ENCODE measurements at places on chromosomes 2 and 18.
A peak's percentile ranks its signal among the peaks of the same experiment; 100 is the strongest.

DNA sequence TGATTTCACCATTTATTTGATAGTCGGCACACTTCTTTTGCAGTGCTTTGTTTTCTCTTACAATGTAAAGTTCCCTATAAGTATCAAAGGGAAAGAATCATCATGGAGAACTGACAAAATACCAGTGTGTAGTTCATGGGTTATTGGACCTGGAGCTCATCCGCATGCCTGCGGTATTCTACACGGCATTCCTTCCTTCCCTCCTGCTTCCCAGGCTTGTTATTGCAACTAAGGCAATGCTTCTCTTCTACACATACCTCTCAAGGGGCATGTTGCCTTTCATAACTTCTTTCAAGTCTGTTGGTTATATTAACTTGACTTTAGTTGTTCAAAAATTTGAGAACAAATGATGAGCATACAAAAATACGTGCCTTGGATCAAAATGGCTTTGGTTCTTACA, 24.3 kb upstream of the FAP start:
- DNase-seq: no peak

DNA sequence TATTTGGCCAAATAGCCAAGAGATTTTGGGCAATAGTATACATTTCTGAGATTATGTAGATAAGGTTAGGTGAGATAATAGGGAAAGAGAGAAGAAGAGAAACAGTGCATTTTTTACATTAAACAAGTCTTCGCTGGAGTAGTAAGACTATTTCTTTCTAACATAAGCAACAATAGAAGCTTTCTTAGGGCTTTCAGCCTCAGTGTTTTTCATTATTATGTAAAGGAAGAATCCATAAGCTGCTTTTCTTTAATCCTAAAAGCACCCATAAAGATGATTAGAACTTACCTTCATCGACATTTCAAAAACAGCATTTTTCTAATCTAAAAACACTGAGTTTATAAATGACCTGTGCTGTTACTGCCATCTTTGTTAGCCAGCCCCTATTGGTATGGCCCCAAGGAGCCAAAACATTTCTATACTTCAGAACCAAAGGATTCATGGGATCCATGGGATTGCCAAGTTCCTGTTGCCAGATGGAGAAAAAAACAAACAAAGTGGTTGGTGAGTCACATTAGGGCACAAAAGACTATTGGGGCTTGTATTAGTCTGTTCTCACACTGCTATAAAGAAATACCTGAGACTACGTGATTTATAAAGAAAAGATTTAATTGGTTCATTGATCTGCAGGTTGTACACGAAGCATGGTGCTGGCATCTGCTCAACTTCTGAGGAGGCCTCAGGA, 88.2 kb downstream of the SCG2 start:
- no peak for DNase-seq

GRCh38 chr18:55405893-55406406, 182.0 kb downstream of the TCF4 start:
- DNase-seq: peak; percentile 79

GRCh38 chr18:36513556-36513955, 216.0 kb downstream of the FHOD3 start:
- no peak for DNase-seq

DNA sequence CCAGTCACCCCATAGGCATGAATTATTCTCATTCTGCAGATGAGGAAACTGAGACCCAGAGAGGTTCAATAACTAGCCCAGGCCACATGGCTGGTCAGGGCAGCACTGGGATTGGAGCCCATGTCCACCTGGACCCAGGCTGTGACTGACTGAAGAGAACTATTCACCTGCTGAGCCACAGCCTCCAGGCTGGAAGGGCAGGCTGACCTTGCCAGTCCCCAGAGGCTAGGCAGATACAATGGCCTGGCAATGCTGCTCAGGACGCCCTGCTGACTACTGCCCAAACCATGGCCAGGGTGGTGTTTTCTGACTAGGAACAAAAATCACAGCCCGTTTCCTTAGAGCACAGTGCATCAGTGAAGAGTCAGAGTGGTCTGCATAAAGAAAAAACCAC, 36.8 kb downstream of the HS6ST1 start:
- no peak for DNase-seq

- no peak for DNase-seq
Measured at GRCh38 chr2:62455957-62456692, 49.9 kb downstream of the TMEM17 start.

DNA sequence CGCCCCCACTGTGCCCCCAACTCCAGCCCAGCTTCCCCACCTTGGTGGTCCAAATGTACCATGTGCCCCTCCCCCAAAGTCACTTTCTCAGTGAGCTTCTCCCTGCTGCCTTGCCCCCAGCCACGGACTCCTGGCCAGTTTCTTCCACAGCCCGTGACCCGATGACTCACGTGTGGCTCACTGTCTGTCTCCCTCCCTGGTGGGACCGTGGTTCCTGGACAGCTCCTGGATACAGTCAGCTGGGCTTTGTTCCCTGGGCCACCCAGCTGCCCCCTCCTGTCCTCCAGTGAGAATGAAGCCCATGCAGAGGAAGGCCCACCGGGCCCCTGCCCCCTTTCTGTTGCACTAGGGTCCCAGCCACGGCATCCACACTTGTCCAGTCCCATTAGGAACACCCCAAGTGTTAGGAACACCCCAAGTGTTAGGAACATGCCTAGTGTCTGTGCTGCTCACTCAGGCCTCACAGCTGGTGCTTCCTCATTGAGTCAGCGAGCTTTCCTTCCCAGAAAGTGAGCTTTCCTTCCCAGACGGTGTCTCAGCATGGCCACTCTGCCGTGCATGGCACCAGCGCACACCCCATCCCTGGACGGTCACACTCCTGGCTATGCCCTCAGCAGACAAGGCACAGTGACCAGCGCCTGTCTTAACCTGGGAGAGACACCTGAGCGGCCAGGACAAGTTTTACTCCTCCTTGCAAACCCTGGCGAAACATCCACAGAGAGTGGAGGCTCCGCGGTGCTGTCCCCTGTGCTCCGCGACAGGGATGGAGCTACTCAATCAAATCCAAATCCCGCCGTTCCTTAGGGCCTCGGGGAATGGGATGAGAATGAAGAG, 44.8 kb upstream of the CTDP1 start:
- no peak for DNase-seq

DNA sequence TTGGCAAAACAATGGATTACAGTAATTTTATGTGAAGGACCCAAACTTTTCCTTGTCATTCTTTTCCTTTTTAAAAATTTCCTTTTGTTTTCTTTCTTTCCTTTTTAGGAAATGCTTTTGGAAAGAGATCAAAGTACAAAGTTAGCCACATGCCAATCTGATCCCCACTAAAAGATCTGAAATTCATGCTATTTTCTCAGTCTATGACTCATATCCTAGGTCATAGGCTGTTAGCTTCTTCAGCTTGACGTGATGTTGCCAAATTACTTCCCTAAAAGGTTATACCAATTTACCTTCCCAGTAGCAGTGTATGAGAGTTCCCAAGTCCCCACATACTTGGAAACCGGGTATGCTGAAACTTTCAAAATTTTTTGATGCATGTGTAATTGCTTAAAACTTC, 355.3 kb downstream of the INSIG2 start:
- no peak for DNase-seq

DNA sequence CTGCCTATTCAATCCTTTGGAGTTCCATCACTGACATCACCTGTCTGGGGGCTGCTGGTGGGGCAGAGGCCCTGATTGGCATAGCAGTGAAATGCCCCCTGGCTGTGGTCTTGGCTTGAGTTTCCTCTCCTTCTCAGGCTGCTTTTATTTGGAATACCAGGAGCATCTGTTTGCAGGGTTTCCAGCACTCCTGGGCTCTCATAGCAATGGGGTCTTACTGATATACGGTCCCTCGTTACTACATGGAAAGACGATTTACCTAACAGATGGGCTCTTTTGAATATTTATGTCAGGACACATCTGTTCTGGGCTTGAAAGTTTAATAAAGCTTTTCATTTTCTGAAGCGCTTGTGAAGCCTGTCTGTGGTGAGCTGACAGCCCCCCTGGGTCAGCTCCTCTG, 230.3 kb downstream of the SLC4A3 start:
- no peak for DNase-seq

- DNase-seq: no peak
Measured at GRCh38 chr2:236795861-236796219, 226.2 kb downstream of the ACKR3 start.
